ENCODE measurements at places on chromosomes 1 and 21.

DNA sequence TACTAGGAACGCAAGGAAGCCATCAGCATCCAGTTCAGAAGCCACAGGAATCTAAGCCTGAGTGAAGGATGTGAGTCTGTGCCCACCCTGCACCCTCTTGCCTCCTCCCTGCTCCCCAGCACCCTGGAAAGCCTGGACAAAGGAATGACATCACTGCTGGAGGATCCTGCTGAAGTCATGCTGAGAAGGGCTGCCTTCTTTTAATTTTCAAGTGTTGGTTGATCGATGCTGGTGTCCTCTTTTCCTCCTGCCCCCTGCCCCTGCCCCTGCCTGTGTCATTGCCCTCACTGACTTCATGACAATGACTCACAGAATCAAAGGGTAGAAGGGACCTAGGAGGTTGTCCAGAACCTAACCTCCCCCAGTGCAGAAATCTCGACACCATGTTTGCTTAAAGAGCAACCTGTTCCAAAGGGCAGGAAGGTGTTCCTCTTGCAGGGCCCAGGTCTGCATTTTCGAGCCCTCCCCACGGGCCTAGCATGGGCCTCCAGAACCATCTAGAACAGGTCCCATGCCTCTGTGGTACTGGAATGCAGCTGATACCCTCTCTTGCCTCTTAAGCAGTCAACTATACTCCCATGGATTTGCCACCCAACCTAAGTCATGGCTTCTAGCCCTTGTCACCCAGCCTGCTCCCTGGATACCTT lies 9.6 kb downstream of the DHRS3 start:
- no peak for DNase-seq

GRCh38 chr1:228364068-228364705 lies 42.4 kb downstream of the TRIM11 start:
- DNase-seq, result no peak

DNA sequence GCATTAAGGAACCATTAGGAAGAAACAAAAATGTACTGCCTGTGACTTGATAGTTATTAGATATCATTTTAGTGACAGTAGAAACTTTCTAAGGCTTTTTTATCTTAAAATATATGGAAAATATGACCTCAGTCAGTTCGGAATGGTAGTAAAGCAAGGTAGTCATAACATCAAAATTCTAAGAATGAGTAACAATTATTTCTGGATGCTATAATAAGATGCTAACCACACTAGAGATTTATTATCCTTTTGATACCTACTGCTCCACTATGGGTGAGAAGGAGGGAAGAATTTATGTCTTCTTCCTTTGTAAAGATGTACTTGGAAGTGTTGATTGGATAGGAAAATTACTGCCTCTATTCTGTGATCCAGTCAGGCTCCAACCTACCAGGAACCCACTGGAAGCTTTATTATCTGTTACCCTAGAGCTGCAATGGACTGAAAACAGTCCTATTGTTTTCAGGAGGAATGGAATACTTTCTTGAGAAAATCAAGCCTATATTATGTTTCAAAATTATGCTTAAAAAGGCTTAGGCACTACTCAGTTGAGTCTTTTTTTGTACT lies 8.8 kb downstream of the FMN2 start:
- DNase-seq, result no peak

GRCh38 chr1:79441238-79441637 lies 434.7 kb upstream of the ADGRL4 start:
- no peak for DNase-seq

- DNase-seq, result no peak
Measured at GRCh38 chr1:112058815-112059450, 69.5 kb upstream of the KCND3 start.

- DNase-seq, result no peak
Measured at GRCh38 chr1:23651069-23651808, 40.4 kb upstream of the RPL11 start.

- no peak for DNase-seq
Measured at GRCh38 chr1:204567071-204567470, 50.9 kb downstream of the MDM4 start.

DNA sequence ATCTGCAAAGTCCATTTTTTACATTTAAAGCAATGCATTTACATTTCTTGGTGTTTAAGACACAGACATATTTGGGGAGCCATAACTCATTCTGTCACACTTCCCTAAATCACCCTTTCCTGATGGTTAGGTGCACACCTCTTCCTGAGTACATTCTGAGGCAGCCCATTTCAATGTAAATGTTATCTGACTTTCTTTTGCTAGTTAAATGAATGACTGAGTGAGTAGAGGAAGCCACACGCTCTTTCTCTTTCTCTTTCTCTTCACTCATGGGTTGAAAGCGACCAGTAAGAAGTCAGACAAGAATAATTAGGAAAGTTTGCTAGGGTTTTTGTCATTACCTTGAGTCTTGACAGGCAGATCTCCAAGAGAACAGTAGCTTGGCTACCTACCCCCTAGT lies 143.1 kb downstream of the S1PR1 start:
- DNase-seq, result no peak

DNA sequence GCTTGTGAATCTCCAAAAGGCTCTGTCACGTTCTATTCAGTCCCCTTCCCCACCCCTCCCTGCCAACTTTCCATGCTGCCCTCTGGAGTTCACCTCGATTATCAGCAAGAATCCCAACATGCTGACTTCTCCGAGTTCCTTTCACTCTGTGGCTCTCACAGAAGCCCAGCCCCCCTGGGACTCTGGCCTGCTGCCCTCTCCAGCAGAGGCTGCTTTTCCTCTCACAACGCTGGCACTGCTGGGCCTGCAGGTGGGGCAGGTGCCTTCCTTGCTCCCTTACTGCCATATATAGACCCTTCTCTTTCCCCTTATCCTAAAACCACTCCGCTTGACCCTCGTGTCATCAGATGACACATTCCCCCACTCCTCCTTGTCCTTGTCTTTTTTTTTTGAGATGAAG lies 10.2 kb upstream of the RNF186 start:
- no peak for DNase-seq

DNA sequence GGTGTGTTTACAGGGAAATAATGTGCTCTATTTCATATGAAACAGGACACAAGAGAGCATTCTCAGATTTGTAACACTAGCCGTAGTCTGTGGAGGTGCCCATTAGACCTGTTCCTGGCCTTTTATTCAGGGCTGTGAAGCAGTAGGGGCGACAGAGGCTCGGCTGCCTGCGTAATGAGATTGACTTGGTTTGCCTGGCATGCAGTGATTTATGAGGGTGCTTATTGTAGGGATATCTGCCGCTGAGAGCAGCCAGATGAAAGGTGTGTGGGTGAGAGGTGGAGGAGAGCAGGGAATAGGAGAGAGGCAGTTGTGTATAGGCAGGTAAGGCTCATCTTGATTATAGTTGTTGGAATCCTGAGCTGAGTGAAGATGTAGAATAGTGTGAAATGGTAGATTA lies 51.3 kb downstream of the DNAJC6 start:
- DNase-seq, result no peak

- DNase-seq, result no peak
Measured at GRCh38 chr1:246613096-246613758, 47.0 kb downstream of the CNST start.

- DNase-seq, result no peak
Measured at GRCh38 chr1:1967879-1968278, 35.7 kb downstream of the CFAP74 start.

- DNase-seq, result no peak
Measured at GRCh38 chr1:109478806-109479205, 4.9 kb upstream of the ATXN7L2 start.

DNA sequence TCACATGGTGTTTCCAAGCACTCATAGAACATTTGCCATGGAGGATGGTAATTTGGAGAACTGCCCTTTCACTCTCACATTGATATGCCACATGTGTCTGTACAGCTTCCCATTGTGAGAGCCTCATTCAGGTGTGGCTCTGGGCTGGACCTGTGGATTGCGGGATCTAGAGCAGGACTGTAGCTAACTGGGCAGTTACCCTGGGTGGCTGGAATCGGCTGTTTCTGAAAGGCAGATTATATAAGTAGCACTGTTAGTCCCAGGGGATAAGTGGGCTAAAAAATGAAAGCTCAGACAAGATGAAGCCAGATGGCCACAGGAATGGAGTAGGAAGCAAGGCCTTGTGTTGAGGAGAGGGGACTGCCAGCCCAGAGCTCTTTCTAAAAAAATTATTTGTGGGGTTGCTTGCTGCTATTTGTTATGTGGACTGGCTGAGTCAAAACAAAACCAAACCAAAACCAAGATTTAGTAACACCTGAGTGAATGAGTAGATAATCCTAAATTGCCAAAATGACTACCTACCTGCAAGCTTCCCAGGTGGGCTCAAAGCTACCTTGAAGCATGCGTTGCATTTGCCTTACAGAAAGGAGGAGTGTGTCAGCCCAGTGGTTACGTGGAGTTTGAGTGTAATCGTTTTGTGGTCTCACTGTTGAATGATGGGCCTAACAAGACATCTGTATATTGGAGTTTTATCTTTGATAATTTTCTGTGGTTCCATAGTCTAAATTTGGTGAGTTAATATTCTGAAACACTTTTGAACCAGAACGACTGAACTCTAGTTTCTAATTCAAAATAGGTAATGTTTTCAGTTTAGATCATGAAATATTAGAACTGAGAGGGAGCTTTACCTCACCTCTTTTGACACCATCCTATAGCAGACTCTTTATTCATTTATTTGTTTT lies 58.0 kb downstream of the SDCCAG8 start:
- no peak for DNase-seq

- DNase-seq, result no peak
Measured at GRCh38 chr21:45041351-45041805, 33.0 kb upstream of the ADARB1 start.

DNA sequence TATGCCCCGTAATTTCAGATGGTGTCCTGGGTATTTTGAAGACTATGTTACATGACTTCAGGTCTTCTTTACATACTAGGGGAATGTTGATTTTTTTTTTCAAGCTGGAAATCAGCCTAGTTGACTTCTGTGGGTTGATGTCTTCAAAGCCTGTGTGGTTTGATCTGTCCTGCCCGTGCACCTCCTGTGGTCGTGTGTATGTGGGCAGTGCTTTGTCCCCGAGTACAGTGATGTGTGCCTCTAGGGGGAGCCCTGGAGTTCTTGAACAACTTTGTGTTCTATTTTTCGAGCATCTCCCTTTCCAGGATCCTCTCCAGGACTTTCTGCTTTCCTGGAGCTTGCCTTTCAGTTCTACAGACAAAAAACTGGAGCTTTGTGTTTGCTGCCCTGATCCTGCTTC lies 28.9 kb downstream of the OBSCN start:
- DNase-seq, result no peak

DNA sequence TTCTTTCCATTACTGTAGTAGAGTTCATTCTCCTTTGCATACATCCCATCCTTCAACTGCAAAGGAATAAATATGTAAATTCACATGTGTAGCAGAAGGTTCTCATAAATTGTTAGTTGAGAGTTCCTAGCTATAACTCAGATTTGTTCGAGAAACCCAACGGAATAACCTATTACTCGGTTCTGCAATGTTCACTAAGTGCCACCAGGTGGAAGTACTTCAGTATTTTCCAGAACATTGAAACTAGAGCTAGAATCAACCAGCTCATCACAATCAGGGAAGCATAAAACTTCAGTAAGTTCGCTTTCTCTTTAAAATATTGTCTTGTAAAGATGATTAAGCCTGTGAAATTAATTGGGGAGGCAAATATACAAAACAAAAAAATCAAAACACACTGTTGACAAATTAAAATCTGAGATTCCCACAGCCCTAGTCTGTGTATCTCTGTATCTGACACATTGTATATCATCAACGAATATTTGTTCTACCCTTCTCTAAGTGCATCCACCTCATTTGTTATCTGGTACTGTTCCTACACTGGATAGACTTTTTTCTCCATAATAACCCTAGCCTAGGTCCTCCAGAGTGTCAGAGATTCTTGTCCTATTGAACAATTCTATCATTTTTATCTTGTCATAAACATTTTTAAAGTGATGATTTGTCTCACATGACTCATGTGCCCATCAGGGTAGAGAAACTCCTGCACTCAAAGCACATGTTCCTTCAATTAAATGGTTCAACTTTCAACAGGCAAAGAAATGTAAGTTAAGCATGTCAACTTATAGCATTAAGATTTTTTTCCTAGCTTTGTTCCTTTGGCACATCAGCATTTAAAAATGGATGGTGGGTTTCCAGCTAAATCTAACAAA lies 31.9 kb downstream of the MROH9 start:
- peak; percentile 1 for DNase-seq

DNA sequence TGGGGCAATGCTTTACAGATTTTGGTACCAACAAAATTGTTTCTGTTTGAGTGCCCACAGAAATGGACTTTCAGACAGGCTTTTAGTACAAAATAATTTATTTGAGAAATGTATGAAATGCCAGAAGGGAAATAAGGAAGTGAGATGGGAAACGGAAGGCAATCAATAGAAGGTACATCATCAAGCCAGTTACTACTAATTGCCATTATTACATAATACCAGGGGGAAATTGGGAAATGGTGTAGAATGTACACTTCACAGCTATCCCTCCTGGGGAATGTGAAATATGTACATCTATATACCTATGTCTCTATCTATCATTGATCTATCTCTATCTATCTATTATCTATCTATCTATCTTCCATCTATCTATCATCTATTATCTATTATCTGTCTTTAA lies 264.6 kb upstream of the B3GALT2 start:
- no peak for DNase-seq

DNA sequence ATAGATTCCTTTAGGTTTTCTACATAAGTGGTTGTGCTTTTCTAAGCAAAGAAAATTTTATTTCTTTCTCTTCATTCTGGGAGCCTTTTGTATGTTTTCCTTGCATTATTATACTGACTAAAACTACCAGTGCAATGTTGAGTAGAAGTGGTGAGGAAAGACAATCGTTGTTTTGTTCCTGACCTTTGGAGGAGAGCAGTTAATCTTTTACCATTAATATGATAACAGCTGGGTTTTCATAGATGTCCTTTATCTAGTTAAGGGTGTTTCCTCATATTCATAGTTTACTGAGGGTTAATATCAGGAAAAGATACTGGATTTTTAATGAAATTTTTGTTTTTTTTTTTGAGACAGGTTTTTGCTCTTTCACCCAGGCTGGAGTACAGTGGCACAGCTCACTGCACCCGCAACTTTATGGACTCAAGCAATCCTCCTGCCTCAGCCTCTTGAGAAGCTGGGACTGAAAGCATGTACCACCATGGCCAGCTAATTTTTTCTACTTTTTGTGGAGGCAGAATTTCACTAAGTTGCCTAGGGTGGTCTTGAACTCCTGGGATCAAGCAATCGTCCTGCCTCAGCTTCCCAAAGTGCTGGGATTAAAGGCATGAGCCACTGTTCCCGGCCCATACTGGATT lies 9.0 kb upstream of the KCTD3 start:
- DNase-seq, result no peak

Data from cerebellum (tissue), 4 donors.